ENCODE measurements at places on chromosomes 13 and 19.

GRCh38 chr19:58007285-58007684 is 4.7 kb upstream of the ZNF606 start:
- no peak for DNase-seq

GRCh38 chr13:48410199-48410598 is 2.7 kb downstream of the LPAR6 start:
- DNase-seq: no peak

DNA sequence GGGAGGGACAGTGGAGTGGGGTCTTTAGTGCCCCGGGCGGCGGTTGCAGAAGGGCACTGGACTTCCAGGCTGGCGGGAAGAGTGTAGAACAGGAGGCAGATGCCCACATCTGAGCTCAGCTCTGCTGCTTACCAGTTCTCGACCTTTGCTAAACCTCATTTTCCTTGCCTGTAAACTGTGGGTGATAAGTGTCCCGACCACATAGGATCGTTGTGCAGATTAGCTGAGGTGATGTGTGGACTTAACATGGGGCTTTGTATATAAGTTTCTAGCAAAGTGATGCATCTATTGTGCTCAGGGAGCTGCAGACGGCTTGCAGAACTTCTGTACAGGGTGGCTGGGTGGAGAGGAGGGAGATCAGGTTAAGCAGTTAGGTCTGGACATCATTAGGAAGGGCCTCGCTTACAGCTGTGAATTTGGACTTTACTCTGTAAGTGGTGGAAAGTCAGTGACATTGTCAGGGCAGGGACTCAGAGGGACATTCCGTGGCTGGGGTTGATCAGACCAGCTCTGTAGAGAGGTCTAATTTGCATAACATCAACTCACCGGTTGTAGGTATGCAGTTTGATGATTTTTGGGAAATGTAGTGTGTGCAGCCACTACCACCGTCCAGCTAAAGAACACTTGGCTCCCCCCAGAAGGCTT is 70.0 kb downstream of the SPATA13 start:
- no peak for DNase-seq

DNA sequence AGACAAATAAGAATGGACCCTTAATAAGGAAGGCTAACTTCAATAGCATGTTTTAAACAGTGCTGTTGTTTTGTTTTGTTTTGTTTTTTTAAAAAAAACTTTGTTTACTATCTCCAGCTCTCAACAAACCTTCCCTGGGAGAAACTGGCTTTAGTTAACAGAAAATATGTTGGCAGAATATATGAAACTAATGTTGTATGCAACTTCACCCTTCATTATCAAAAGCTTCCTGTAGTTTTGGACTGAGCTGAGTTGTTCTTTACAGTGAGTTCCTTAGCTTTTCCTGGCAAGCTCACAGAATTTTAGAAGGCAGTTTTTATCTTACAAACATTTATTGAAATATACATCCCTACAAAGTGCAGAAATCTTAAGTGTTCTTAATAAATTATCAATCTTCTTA is 2480.7 kb upstream of the PCDH20 start:
- no peak for DNase-seq

DNA sequence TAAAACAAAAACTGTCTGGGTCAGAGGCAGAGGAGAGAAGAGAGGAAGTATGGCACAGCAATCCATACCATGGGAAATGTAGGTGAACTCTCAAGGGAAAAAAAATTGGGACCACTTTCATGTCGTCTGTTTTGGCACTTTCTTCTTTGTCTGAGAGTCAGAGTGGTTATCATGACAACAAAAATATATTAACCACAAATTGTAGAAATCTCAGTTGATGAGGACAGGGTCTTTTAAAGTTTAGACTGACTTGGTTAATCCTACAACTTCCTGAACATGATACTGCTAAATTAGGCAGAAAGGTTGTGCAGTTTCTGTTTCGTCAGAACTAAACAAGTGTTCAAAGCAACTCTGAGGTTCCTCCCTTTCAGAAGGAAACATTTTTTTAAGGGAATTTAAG is 15.2 kb downstream of the KLF5 start:
- DNase-seq: no peak

DNA sequence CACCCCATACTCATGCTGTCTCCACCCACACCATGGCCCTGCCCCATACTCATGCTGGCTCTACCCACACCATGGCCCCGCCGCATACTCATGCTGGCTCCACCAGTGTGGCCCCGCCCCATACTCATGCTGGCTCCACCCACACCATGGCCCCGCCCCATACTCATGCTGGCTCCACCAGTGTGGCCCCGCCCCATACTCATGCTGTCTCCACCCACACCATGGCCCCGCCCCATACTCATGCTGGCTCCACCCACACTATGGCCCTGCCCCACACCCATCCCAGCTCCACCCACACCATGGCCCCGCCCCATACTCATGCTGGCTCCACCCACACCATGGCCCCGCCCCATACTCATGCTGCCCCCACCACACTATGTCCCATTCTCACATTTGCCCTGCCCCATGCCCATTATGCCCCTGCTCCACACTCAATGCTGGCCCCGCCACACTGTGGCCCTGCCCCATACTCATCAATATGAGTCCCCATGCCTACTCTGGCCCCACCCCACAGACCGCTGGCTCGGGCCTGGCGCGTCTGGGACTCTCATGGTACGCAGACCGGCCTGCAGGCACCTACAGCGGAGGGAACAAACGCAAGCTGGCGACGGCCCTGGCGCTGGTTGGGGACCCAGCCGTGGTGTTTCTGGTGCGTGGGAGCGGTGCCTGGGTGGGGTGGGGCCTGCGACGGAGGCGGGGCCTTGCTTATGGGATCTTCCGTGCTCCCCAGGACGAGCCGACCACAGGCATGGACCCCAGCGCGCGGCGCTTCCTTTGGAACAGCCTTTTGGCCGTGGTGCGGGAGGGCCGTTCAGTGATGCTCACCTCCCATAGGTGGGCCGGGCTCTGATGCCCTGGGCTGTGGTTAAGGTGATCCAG is 3.7 kb upstream of the ARHGAP45 start:
- no peak for DNase-seq

- DNase-seq: no peak
These were observed 440.9 kb downstream of the RFC3 start for GRCh38 chr13:34258646-34259386.

- no peak for DNase-seq
These were observed 162.8 kb upstream of the SOX1 start for GRCh38 chr13:111904166-111904565.

- no peak for DNase-seq
These were observed 12.2 kb upstream of the SAMD1 start for GRCh38 chr19:14102756-14103155.

GRCh38 chr13:44504116-44504515 is 72.0 kb downstream of the TSC22D1 start:
- no peak for DNase-seq

GRCh38 chr19:19540715-19541515 is 2.9 kb downstream of the CILP2 start:
- DNase-seq: peak; percentile 67

DNA sequence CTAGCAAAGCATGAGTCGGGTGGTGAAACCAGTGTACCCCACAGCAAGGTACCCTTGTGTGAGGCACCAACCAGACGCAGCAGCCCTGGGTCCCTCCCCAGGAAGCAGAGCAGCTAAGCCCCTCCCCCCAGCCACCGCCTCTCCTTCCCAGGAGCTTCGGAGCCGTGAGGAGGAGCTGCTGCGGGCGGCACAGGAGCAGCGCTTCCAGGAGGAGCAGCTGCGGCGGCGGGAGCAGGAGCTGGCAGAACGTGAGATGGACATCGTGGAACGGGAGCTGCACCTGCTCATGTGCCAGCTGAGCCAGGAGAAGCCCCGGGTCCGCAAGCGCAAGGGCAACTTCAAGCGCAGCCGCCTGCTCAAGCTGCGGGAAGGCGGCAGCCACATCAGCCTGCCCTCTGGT is 12.4 kb downstream of the TTC9B start:
- DNase-seq: no peak

GRCh38 chr13:21053231-21053630 is 8.2 kb downstream of the LATS2 start:
- no peak for DNase-seq

- DNase-seq: no peak
These were observed 95.0 kb upstream of the KLF5 start for GRCh38 chr13:72963762-72964161.

DNA sequence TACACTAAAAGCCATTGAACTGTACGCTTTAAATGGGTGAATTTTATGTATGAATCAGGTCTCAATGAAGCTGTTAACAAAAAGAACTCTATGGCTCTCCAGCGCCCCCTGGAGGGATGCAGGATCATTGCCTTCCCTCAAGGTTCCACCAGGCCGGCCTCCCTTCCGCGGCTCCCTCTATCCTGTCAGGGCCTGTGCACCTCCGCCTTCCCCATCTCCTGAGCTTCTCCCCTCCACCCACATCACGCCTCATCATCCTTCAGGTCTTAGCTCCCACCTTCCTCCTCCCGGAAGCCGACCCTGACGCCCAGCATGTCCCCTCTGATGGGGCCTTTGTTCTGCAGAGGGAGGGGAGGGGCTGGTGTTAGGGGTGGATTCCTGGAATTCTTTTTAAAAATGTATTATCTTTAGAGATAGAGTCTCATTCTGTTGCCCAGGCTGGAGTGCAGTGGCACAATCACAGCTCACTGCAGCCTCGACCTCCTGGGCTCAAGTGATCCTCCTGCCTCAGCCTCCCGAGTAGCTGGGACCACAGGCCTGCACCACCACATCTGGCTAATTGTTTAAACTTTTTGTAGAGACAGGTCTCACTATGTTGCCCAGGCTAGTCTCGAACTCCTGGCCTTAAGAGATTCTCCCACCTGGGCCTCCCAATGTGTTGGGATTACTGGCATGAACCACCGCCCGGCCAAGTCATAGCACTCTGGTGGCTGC is 27.7 kb downstream of the MEIS3 start:
- DNase-seq: peak; percentile 83

GRCh38 chr13:51922771-51923480 is 61.2 kb downstream of the CCDC70 start:
- DNase-seq: no peak

DNA sequence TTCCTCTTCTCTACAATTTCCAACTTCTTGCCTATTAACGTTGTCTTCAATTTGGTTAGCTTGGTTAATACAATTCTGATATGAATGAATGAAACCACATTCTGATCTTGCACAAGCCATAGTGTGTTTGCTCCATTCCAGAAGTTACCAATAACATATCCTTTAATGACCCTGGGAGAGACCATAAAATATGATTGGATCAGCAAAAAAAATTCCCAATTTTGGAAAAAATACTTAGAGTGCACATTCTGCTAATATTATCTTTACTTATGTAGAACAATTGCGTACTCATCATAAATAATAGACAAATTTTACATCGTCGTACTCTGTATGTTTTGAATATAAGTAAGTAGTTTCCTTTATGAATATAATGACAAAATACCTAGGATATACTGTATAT is 117.2 kb downstream of the SLITRK5 start:
- DNase-seq: no peak

DNA sequence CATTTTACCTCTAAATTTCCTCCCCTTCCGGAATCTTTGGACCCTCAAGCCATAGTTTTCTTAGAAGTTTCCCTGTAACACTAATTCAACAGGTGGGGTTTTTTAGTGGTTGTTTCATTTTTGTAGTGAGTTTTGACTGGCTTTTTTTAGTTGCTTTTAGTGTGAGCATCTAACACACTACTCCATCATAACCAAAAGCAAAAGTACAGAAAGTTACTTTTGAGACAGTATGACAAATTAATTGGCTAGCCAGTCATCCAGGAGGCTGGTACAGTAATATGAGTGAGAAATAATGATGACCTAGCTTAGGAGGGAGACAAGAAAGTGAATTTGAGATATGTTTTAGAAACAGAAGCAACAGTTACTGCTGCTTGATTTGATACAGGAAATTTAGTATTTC is 71.5 kb downstream of the DNAJC15 start:
- no peak for DNase-seq

- no peak for DNase-seq
These were observed 5.3 kb downstream of the DYRK1B start for GRCh38 chr19:39828654-39829032.

GRCh38 chr13:100440751-100441425 is 147.7 kb downstream of the GGACT start:
- no peak for DNase-seq

DNA sequence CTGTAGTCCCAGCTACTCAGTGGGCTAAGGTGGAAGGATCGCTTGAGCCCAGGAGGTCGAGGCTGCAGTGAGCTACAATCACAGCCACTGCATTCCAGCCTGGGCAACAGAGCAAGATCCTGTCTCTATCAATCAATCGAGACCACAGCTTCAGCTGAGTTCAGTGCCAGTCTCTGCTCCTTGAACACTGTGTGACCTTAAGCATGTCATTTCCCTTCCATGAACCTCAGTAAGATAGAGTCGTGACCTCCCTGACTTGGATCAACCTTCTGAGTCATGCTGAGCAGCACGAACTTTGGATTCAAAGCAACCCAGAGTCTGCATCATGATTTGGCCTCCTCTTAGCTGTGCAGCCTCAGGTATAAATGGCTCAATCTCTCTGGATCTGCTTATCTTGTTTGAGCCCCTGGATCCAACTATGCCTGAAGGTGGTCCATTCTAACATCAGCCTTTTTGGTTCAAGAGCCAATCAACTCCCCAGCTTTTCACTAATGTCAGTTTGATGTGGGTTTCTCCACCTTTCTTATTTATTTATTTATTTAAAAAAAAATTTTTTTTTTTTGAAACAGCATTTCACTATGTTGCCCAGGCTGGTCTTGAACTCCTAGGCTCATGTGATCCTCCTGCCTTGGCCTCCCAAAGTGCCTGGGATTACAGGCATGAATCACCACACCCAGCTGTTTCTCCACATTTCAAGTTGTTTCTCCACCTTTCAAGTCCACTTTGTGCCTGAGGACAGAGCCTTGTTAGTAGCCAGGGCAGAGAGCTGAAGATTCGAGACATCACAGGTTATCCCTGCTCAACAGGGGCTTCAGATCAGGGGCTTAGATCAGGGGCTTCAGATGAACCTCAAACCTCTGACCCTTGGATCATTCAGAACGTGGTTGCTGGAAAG is 26.4 kb downstream of the PTPRS start:
- DNase-seq: no peak

Measured in stimulated activated CD4-positive, alpha-beta T cell treated with anti-CD3 and anti-CD28 coated beads, Interleukin-1b, Interleukin-23, amount 100 ng/mL, for 4 hours (primary cell).